ENCODE measurements at places on chromosomes 6 and 20.

DNA sequence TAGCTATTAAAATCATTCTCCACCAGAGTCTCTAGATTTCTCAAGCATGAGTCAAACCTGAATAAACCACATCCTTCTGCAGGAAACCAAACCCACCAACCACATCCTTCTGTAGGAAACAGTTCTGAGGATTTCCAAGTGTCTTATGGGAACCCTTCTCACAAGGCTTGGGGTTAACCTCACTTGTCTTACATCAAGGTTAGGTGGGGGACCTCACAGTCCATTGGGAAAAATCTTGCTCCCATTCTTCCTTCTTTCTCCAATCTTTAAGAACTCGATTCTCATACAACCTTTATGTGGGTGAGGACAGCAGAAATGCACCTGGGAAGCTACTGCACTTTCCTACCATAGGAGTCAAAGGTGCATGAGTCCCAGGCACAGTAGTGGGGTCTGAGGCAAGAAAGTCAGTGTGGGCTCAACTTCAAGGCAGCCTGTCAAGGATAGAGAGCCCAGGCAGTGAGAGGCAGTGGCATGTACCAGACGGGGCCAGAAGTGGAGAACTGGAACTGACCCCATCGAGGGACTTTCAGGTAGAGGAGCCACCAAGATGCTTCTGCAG lies 114.5 kb downstream of the SLC22A3 start:
- peak; percentile 44 for DNase-seq

GRCh38 chr6:166348305-166348949 lies 6.1 kb upstream of the SFT2D1 start:
- no peak for DNase-seq

DNA sequence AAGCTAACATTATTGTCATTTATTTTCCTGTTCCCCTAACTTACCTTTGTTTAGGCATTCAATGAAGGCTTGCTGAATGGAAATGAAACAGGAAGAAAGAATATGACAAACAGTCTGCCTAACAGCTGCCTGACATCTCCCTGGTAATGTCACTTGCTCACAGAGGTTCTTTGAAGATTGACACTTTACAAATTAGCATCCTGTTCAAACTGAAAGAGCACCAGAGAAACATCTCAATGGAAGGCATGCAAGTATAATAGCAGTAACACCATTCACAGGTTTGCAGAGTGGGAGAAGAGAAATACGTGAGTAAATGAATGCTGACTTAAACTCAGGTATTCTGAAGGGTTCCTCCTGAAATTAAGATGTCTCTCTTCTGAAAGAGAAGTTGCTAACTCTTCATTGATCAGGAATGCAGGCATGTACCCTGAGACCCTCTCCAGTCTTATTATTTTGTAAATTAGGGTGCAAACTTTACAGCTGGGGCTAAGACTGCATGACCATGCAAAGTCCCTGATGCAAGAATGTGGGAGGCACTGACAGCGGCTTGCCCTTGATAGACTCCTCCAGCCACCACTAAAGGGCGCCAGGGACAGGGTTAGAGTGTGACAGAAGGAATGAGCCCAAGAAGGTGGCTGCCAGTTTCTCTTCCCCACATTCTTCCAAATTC lies 1.3 kb upstream of the SMLR1 start:
- DNase-seq: no peak

DNA sequence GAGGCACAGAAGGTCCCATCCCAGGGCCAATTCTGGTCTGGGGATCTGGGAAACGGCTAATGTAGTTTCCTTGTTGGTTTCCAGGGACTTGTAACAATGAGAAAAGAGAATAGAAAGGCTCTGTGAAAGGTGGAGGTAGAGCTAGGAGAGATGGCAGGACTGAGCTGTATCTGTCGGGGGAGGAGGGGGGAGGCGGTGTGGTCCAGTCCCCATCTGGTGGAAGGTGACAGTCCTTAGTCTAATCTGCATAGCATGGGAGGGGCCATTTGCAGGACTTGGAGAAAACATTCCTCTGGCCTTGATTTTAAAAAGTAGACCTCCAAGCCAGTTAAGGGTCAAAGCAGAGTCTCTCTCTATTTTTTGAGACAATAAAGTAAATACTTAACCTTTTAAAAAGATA lies 137.1 kb downstream of the DNAH8 start:
- DNase-seq: no peak

- no peak for DNase-seq
Measured at GRCh38 chr6:71482742-71483141, 194.1 kb downstream of the OGFRL1 start.

GRCh38 chr6:143542888-143543287 lies 31.4 kb upstream of the FUCA2 start:
- DNase-seq: no peak

Data from smooth muscle cell of the brain vasculature (primary cell).